NCI-H774 (cell line): ENCODE measurements at places on chromosomes 6 and 20.

GRCh38 chr6:103570431-103570830 lies 1289.3 kb downstream of the HACE1 start:
- DNase-seq = no peak

DNA sequence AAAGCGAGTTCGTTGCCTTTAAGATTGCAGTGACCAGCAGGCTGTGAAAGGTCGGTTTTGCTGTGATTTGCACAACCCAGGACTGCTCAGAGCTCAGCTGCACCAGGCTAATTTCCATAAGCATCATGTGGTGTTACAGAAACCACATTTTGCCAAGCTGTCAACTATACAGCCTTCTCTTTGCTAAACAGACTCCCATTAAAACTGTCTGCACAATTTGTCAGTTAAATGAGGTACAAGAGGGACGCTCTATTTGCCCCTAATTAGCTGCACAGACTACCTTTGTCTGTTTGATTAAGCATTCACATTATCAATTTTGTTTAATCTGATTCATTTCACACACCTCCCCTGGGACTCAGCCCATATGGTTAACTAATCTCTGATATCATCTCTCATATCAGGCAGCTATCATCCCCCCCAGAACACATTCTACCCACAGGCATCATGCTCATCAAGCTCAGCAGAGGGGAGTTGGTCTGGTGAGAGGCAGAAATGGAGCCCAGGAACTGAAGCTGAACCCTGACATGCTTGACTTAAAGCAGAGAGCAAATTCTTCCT lies 62.1 kb downstream of the OLIG3 start:
- no peak for DNase-seq

GRCh38 chr20:54356801-54357200 lies 118.6 kb upstream of the DOK5 start:
- DNase-seq = no peak

- DNase-seq = no peak
Measured at GRCh38 chr20:47164140-47164539, 192.4 kb downstream of the ZMYND8 start.

DNA sequence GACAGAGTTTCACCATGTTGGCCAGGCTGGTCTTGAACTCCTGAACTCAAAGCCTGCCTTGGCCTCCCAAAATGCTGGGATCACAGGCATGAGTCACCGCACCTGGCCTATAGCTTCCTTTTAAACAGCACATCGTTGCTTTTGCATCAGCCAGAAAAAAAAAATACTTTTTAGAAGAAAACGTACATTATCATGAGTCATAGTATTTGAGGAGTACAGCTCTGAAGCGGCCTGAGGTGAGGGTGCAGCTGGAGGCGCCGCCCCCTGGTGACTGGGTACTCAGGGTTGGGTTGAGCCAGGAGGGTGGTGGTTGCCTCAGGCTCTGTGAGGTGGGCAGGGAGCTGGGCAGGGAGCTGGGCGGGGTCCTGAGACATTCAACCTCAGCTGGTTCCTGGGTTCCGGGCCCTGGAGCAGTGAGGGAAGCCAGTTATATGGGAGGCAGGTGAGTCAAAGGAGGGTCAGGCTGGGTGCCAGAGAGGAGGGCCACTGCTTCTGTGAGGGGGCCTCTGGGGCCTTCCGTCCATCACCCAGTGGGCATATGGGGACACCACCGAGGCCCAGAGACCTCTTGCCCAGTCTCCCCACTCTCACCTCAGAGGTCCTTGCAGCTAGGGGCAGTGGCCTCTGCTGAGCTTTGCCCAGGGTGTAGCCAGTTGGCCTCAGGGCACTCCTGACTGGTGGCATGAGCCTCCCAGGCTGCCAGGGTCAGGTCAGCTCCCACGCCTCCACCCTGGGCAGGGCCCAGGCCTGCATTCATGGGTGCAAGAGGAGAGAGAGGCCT lies 11.7 kb upstream of the ID1 start:
- no peak for DNase-seq

DNA sequence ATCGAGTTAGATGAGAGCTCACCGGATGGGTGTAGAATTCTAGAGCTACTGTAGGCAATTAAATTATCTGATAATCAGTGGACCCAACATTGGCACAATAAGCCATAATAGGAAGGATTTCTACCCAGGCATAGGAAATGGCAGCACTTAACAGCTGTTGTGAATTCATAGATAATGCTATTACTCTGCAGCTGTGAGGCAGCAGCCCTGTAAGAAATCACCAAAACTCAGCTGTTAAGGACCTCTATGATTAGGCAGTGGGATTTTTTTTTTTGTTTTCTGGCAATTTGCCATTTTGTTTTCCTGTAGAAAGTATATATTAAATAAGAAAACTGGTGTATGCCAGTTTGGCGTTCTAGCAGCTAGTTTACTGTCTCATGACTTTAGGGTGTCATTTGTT lies 609.1 kb upstream of the SLC35B3 start:
- DNase-seq = no peak

DNA sequence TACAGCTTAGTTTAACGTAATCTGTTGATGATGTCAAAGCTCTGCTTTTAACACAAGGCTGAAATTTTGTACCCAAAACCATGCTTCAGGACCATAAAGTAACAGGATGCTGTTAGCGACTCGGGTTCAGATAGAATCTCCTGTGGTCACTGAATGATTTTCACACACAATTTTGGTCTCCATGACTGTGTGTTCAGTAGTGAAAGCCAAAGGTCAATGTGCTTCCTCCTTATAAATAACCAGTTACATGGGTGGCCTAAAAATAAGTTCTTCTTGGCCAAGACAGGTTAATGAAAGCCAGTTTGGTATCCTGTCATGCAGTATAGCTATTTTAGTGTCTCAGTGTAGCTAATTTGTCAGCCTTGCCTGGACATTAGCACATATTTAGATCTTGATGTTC lies 19.1 kb upstream of the LOC128125822 start:
- DNase-seq = no peak

DNA sequence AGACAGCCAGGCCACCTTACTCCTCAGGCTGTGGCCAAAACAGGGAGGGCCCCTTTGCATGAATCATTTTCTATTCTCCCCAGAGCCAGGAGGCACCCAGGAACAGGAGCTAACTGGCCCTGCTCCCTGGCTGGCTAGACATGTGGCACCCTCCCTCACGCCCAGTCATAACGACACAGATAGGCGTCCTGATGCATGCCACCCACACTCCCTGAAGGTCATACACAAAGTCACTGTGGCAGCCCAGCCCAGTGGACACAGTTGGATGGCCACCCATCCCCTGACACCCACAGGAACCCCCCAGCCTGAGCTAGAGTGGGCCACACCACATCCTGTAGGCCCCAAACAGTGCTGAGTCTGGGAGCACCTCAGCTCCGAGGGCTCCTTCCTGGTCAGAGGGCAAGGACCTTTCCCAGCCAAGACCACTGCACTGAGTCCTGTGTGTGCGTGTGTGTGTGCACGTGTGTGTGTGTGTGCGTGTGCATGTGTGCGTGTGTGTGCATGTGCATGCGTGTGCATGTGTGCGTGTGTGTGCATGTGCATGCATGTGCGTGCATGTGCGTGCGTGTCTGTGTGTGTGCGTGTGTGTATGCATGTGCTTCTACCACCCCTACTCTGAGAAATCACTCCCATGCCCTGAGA lies 21.6 kb downstream of the TFEB start:
- no peak for DNase-seq

DNA sequence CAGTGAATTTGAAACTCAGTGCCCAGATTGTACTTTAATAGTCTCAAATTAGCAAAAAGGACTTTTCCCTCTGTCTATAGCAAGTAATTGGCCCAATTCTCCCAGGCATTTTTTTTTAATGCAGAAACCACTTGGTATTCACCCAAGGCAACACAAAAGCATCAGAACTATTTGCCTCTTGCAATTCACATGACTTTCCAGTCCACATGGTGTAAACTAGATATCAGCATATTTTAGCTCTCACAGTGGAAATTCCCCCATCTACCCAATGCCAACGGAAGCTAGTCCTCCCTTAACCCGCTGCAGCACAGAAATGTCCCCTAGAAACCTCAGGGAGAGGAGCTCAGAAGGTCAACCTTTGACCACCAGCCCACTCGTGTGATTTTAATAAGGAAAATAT lies 103.4 kb upstream of the CDYL start:
- DNase-seq = no peak

GRCh38 chr20:45969712-45970634 lies 2.0 kb downstream of the ZNF335 start:
- DNase-seq = peak; percentile 9

DNA sequence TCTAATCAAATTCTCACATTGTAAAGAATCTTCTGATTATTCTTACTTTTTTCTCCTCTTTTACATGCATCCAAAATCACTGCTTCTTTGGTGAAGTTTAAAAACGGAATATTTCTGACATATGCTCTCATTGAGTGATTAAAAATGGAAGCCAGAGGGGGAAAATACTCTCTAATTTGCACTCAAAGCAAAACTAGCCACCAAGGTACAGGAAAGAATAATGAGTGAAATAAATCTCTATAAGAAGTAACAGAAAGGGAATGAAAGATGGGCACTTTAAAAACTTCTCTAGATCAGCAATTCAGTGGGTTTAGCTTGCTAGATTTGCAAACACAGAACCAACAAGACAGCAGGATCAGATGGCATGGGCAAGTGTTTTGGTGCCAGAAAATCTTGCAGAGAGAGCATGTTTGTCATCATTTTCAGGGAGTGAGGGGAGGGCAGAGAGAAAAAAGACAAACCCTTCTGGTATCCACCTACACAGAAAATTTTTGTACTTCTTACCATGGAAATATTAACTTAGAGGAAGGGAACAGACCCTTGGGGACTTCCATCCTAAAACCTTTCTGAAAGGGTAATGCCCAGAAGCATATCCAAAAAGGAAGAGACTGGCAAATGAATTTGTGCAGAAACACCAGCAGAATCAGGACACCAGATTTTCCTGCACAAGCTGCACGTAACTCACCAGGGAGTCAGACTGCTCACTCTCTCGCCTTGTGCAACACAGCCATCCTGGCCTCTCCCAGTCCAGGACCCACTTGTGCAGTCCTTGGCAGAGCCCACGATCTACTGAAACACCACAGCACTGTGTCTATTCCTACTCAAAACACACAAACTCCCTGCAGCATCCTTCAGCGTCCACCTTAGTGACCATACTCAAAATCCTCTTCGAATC lies 270.2 kb upstream of the PRDM1 start:
- no peak for DNase-seq

- no peak for DNase-seq
Measured at GRCh38 chr6:44152533-44152932, 6.1 kb upstream of the CAPN11 start.

DNA sequence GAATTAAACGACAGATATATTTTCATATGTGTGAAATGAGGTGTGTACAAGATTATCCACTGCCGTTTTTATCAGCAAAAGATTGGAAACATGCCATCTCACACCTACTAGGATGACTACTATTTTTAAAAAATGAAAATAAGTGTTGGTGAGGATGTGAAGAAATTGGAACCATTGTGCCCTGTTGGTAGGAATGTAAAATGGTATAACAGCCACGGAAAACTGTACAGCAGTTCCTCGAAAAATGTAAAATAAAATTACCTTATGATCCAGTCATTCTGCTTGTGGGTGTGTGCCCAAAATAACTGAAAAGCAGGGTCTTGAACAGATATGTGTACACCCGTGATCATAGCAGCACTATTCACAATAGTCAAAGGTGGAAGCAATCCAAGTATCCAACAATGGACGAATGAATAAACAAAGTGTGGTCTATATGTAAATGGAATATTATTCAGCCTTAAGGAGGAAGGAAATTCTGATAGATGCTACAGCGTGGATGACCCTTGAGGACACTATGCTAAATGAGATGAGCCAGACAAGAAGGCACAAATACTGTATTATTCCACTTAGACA lies 27.0 kb upstream of the CCN5 start:
- DNase-seq = no peak

DNA sequence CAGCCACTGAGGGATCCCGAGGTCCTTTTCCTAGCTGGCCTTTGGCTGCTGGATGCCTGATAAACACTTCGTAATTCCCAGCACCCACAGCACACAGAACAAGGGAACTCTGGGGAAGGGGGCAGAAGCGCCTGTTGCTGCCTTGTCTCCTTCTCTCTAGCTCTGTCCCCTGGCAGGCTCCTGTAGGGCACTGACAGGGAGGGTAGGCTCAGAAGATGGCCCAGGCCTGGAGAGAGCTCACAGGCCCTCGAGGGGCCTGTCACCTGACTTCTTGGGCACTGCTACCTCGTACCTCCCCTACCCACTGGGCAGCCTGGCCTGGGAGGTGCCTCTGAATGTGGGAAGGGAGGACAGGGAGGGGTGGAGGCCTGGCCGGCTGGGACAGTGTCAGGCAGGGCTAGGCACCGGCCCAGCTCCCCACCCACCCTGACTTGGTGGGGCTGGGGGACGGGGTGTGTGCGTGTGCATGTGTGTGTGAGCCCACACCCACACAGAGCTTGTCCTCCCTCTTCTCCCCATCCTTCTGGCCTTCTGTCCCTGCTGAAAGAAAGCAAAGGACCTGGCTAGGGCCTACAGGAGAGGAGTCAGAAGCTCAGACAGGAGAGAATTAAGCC lies 18.1 kb downstream of the C6orf132 start:
- DNase-seq = no peak
